CD4-positive, alpha-beta memory T cell (primary cell): ENCODE measurements at places on chromosomes 16 and 17. TPM values are rescaled to one million over a fixed set of nuclear protein-coding genes. Genes with fewer than 3 reads are reported as not detected.

Gene NIP7
- polyA plus RNA-seq: 24.4 TPM

Gene CHRNE
- 0.21 TPM for polyA plus RNA-seq

Gene TUBG1
- polyA plus RNA-seq: 6.4 TPM

Gene PRCD
- not detected for polyA plus RNA-seq

Gene LLGL1
- polyA plus RNA-seq: 0.25 TPM

GRCh38 chr16:56073508-56073907, 117.8 kb upstream of the GNAO1 start:
- no peaks in the 10 kb centered on the region for H3K27me3 ChIP-seq
- H3K4me3 ChIP-seq: no peak overlapping the region
- no peak for DNase-seq
- no peaks in the 10 kb centered on the region for H3K4me1 ChIP-seq

- H3K27me3 ChIP-seq: no peaks in the 10 kb centered on the region
- peak overlapping the region; percentile 91 for H3K27ac ChIP-seq
- peaks cover 47% of the 10 kb centered on the region for H3K4me1 ChIP-seq
- peak overlapping the region; percentile 33 for H3K4me3 ChIP-seq
These were observed 1.2 kb upstream of the BLTP2 start for GRCh38 chr17:28646039-28646754.

DNA sequence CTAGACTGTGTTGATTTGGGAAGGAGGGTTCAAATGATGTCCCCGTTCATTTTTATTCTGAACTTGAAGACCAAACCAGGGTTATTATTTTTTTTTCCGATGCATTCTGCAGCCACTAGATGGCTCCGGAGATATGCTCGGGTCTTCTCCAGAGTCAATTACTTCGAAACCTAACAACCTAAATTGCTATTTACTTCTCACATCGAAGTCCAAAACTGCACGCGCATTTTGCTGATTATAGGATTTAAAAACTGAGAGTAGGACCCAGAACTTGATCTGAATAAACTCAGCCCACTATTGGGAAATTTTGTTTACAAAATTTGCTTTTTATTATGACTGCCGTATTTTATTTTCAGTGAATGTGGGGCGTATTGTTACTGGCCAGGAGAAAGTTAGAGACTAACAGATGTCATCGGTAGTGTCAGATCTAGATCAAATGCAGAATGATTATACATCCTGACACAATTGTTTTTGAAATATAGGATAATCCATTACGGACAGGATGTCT, 263.8 kb downstream of the HS3ST3A1 start:
- H3K27me3 ChIP-seq: no peaks in the 10 kb centered on the region
- no peaks in the 10 kb centered on the region for H3K36me3 ChIP-seq
- DNase-seq: no peak
- H3K27ac ChIP-seq: no peak overlapping the region

GRCh38 chr17:2406903-2407790, 6.3 kb upstream of the MNT start:
- no peak overlapping the region for H3K27ac ChIP-seq
- H3K4me3 ChIP-seq: no peak overlapping the region
- H3K4me1 ChIP-seq: peaks cover 8% of the 10 kb centered on the region

GRCh38 chr17:48148029-48148770, 40.6 kb downstream of the SNX11 start:
- H3K27ac ChIP-seq: no peak overlapping the region
- H3K4me3 ChIP-seq: no peak overlapping the region
- H3K27me3 ChIP-seq: no peaks in the 10 kb centered on the region
- DNase-seq: no peak
- no peaks in the 10 kb centered on the region for H3K4me1 ChIP-seq

DNA sequence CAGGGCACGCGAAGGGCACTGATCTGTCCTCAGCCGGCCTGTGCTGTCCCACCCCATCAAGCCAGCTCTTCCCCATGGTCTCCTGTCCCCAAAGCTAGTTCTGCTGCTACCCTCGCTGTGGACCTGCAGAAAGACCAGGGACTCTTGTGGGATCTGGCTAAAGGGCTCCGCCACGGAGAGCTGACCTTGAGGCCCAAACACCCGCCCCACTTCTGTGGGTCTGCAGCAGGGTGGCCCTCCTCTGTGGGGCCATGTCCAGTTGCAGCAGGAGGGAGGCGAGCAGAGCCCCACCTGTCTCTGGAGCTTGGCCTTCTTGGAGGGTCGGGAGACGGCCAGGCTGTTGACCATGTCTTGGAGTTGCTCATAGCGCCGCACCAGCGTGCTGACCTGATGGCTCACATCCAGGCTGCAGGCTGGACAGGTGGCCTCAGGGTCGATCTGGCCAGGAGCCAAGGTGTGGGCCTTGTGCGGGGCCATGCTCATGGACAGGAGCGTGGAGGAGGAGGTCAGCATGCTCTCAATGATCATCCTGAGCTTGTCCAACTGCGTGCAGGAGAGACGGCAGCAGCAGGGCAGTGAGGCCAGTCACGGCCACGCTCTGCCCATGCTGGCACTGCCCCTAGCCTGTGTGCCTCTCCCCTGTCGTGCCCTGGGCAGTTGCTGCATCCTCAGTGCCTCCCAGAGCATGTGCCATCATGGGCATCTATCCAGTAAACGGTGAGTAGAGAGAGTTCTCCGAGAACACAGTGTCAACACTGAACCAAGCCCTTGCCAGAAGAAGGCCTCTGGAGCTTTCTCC, 16.6 kb downstream of the UBALD2 start:
- no peaks in the 10 kb centered on the region for H3K27me3 ChIP-seq
- H3K4me1 ChIP-seq: peaks cover 5% of the 10 kb centered on the region
- DNase-seq: no peak
- H3K27ac ChIP-seq: no peak overlapping the region

GRCh38 chr16:81650982-81651562, 128.0 kb upstream of the PLCG2 start:
- DNase-seq: no peak
- no peak overlapping the region for H3K4me3 ChIP-seq
- no peaks in the 10 kb centered on the region for H3K4me1 ChIP-seq
- H3K27ac ChIP-seq: no peak overlapping the region
- peaks cover 17% of the 10 kb centered on the region for H3K36me3 ChIP-seq
- H3K27me3 ChIP-seq: no peaks in the 10 kb centered on the region

DNA sequence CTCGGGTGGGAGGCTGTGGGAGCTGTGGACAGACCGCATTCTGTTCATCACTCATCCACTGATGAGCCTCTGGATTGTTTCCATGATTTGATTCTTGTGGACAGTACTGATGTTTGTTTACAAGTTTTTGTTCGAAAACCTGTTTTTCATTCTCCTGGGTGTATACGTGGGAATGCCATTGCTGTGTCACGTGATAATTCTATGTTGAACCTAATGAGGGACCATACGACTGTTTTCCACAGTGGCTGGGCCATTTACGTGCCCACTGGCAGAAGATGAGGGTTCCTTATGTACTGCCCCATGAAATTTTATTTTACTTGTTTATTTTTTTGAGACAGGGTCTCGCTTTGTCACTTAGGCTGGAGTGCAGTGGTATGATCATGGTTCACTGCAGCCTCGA, 2.6 kb upstream of the ALG1 start:
- H3K27me3 ChIP-seq: no peaks in the 10 kb centered on the region
- H3K4me3 ChIP-seq: no peak overlapping the region
- H3K27ac ChIP-seq: no peak overlapping the region
- H3K4me1 ChIP-seq: peaks cover 22% of the 10 kb centered on the region
- DNase-seq: no peak
- H3K36me3 ChIP-seq: no peaks in the 10 kb centered on the region

DNA sequence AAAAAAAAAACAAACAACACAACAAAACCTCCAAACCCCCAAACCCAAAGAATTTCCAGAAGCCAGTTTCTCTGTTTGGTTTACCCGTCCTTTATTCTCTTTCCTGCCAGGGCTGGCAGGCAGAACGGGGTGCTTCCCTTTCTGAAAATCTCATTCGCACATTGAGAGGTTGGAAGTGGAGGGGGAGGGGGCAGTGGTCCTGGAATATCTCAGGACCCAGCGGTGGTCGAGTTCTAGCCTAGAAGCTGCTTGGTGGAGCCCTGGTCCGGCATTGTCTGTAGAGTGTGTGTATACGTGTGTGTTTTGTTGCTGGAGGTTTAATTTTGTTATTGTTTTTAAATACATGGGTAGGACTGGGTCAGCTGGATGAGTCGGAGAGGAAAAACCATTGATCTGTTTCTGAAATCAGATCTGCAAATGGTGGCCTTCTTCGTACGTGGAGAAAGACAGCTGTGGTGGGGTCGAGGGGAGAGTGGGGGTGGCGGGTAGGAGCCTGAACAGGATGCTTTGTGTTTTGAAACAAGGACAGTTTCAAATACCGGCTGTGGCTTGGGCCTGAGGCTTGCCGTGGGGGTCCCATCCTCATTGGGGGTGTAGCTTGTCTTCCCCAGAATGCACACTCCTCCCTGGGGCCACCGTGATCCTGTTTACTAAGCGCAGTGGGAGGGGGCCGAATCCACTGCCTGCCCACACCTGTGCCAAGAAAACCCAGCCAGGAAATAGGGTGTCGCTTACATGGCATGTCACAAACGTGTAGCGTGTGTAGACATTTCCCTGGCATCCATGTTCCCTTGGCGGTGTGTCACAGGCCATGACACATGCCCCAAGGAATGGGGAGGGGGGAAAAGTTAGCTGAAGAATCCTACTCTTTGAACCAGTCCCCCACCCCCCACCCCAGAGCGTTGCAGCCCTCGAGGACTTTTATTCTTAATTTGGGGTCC, 1.6 kb downstream of the CMIP start:
- H3K27me3 ChIP-seq: no peaks in the 10 kb centered on the region
- peaks cover 56% of the 10 kb centered on the region for H3K4me1 ChIP-seq
- H3K27ac ChIP-seq: peak overlapping the region; percentile 63
- no peaks in the 10 kb centered on the region for H3K36me3 ChIP-seq
- peak; percentile 21 for DNase-seq

- no peak overlapping the region for H3K4me3 ChIP-seq
- no peak overlapping the region for H3K27ac ChIP-seq
- DNase-seq: no peak
These were observed 575.7 kb upstream of the CDH5 start for GRCh38 chr16:65790768-65791167.

- no peak for DNase-seq
- no peaks in the 10 kb centered on the region for H3K36me3 ChIP-seq
- no peak overlapping the region for H3K27ac ChIP-seq
- H3K27me3 ChIP-seq: no peaks in the 10 kb centered on the region
- no peak overlapping the region for H3K4me3 ChIP-seq
- H3K4me1 ChIP-seq: no peaks in the 10 kb centered on the region
These were observed 26.2 kb downstream of the ADAMTS18 start for GRCh38 chr16:77408607-77409006.

DNA sequence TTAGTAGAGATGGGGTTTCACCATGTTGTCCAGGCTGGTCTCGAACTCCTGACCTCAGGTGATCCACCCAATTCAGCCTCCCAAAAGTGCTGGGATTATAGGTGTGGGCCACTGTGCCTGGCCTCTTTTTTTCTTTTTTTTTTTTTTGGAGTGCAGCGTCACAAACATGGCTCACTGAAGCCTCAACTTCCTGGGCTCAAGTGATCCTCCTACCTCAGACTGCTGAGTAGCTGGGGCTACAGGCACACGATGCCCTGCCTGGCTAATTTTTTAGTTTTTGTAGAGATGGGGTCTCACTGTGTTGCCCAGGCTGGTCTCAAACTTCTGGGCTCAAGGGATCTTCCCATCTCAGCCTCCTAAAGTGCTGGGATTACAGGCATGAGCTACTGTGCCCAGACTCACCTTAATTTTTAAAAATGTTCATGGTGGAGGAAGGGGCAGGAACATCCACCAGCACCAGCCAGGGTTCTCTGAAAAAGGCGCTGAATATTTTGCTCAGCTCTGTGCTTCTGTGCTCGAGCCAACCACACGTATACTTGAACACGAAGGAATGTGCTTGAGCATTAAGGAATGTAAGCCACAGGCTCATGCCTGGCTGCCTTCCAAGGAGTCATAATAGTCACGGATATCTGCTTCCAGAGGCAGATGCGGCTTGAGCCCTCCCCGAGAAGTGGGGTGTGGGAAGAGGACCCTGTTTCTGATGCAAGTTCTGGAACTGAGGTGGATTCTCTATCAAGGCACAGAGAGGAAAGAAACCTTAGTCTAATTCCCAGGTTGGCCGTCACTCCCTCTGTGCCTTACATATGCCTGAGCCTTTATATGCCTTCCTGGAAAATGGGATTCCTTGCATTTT, 65.5 kb upstream of the CREBBP start:
- H3K36me3 ChIP-seq: no peaks in the 10 kb centered on the region
- H3K4me3 ChIP-seq: no peak overlapping the region
- no peaks in the 10 kb centered on the region for H3K27me3 ChIP-seq
- no peaks in the 10 kb centered on the region for H3K4me1 ChIP-seq
- DNase-seq: no peak

DNA sequence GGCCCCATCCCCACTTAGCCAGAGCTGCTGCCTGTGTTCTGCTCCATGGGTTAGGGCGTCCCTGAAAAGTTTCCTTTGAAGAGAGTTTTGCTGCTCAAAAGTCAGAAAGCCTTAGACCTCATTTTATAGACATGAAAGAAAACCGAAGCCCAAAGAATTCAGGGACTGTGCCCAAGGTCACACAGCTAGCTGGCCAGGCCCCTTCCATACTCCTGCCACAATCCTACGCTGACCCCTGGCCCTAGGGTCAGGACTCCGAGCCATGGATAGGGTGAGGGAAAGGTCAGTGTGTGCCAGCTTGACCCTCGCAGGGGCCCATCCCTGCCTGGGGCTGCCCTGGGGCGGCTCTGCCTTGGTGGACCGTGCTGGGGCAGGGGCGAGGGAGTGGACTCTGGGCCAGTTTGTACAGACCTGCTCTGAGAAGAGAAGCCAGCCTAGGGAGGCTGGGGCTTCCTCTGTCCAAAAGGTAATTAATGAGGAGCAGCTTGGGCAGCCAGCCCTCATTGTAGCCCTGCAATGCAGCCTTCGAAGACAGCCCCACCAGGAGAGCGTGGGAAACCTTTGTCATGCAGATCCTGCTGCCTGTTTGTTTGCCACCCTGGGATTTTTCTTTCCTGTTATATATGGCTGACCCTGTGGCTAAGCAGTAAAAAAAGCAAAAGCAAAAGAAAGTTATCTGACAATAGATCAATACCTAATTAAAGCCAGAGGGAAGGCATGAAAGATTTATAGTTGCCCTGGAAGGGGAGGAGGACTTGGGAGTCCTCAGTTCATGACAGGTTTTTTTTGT, 37.4 kb downstream of the RHBDL3 start:
- DNase-seq: no peak
- no peaks in the 10 kb centered on the region for H3K27me3 ChIP-seq
- H3K27ac ChIP-seq: no peak overlapping the region
- H3K4me3 ChIP-seq: no peak overlapping the region
- no peaks in the 10 kb centered on the region for H3K4me1 ChIP-seq

GRCh38 chr16:31400191-31400590, 7.1 kb downstream of the ITGAD start:
- H3K36me3 ChIP-seq: no peaks in the 10 kb centered on the region
- H3K4me1 ChIP-seq: peaks cover 6% of the 10 kb centered on the region
- no peak overlapping the region for H3K27ac ChIP-seq
- DNase-seq: no peak
- no peak overlapping the region for H3K4me3 ChIP-seq

GRCh38 chr16:49414671-49415070, 41.1 kb downstream of the C16orf78 start:
- H3K4me1 ChIP-seq: no peaks in the 10 kb centered on the region
- H3K36me3 ChIP-seq: no peaks in the 10 kb centered on the region
- H3K27ac ChIP-seq: no peak overlapping the region
- DNase-seq: no peak
- no peaks in the 10 kb centered on the region for H3K27me3 ChIP-seq
- H3K4me3 ChIP-seq: no peak overlapping the region

- DNase-seq: no peak
- no peaks in the 10 kb centered on the region for H3K4me1 ChIP-seq
- no peaks in the 10 kb centered on the region for H3K36me3 ChIP-seq
- no peak overlapping the region for H3K4me3 ChIP-seq
- H3K27me3 ChIP-seq: no peaks in the 10 kb centered on the region
These were observed 9.6 kb downstream of the MT1X start for GRCh38 chr16:56691885-56692284.

- peak overlapping the region; percentile 72 for H3K27ac ChIP-seq
- peak; percentile 47 for DNase-seq
- H3K4me1 ChIP-seq: peaks cover 12% of the 10 kb centered on the region
- H3K36me3 ChIP-seq: no peaks in the 10 kb centered on the region
- H3K27me3 ChIP-seq: no peaks in the 10 kb centered on the region
These were observed 652 bp downstream of the VPS35L start for GRCh38 chr16:19555938-19556771.
